ENCODE measurements at places on chromosomes 2 and 18.

DNA sequence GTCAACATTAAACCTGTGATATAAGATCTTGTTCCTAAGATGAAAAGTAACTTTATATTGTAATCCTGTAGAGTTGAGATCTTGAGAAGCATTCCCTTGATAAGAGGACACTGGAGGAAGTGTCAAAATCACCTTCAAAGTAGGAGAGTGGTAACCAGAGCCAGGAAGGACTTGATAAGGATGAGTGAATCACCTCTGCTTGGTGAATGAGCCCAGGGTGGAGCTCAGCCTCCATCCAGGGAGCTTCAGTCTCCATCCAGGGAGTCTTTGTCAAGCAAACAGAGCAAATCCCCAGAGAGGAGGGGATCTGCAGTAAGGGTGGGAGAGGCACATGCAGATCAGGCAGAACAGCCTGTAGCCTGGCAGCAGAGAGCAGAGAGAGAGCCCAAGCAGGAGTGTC is 167.1 kb upstream of the SIX2 start:
- DNase-seq: no peak

DNA sequence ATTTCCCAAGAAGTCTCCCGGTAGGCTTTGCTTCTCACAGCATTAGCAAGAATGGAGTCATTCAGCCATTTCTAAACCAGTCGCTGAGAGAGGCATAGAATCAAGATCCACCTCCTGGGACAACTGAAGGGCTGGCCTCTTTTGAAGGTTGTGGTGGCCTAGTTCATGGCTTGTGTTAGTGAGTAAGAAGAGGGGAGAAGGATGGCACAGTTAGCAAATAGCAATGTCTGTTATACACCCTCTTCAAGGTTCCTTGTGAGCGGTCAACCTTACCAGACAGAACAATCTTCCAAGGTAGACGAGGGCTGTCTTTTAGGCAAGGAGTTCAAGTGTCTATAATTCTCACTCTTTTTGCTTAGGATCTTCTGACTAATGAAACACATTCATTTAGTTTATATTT is 35.4 kb upstream of the DNAH7 start:
- no peak for DNase-seq

DNA sequence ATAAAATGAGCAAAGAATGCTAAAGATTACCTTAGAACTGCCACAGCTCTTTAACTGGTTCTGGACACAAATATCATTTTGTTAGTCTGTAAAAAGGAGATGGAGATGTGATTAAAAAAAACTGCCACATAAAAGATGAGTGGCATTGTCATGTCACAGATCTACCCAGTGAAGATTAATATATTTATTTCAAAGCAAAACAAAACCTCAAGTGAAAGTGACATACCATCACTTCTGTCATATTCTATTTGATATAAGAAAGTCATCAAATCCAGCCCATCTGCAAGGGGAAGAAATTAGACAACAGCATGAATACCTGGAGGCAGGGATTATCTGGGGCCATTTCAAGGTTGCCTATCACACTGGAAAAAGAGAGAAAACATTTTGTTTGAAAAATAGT is 417.6 kb upstream of the LRRTM4 start:
- no peak for DNase-seq

GRCh38 chr18:46761059-46761769 is 4.4 kb upstream of the ST8SIA5 start:
- DNase-seq: peak; percentile 79

DNA sequence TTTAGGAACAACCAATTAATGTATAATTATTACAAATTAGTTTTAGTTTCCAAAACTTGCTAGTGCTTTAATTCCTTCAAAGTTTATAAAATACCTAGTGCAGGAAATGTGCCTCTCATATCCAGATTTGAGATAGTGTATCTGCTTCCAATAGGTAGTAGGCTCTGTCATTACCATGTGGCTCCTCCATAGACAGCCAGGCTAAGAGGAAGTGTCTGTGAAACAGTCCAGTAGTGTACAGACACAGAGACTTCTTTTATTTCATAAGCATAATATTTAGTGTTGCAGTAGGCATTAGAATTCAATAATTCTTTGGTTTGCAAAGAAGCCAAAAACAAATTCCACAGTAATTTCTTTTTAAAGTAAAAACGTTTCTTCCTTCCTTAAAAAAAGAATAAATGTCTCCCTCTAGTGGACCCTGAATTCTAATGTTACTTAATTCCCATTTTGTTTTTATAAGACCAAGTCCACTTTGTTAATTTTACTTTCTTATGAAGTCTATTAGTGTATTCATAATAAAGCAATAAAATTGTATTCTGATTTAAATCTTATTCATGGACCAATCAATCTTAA is 101.2 kb downstream of the NEB start:
- no peak for DNase-seq

- DNase-seq: no peak
Measured at GRCh38 chr2:109419960-109420370, 193.8 kb downstream of the SEPTIN10 start.

- no peak for DNase-seq
Measured at GRCh38 chr2:23692263-23692662, 234.7 kb downstream of the ATAD2B start.

GRCh38 chr18:69000366-69000765 is 202.5 kb downstream of the CCDC102B start:
- DNase-seq: no peak

GRCh38 chr2:109545828-109546713 is 67.7 kb downstream of the SEPTIN10 start:
- DNase-seq: peak; percentile 95

DNA sequence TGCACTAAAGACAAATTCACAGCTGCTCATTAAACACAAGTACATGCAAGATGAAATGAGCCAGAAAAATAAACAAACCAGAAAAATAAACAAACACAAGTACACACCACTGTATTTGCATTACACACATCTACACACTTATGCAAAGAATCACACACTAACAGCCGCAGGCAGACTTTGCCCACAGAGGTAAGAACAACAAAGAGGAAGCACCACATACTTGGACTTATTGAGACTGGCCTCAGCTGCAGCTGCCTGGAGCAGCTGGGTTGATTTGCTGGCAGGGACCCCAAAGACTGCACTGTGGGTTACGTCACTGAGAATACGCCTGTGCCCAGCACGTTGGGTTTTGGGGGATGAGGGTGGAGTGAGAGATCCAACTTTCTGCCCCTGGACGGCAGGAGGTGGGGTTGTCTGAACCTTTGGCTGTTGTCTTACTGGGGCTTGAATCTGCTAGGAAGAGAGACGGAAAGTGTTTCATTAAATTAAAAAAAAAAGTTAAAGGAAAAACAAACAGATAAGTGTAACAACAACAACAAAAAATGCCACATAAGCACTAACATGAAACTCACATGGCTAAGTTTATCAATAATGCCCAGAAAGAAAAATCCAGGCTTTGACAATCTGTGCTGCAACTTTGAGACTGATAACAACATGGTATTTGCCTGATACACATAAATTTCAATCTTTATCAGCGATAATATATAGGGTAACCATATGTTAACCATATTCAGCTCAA is 71.9 kb upstream of the NFU1 start:
- DNase-seq: peak; percentile 59

GRCh38 chr2:128635361-128635900 is 316.8 kb upstream of the HS6ST1 start:
- DNase-seq: no peak

DNA sequence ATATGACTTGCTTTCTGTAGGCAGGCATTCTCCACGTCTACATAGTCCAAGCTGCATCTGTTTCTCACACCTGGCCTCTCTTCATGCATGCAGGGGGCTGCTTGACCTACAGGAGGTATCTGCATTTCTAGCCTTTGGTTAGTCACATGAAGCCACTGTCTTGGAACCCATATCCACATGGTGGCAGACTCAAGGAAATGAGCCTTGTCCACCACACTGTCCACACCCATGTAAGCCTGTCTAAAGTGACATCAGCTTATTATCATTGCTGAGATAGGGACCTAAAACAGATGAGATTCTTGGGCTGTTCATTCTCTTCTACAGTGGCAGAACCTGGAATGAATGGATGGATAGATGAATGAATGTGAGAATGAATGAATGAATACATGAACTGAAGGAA is 160.4 kb downstream of the DOCK10 start:
- no peak for DNase-seq

DNA sequence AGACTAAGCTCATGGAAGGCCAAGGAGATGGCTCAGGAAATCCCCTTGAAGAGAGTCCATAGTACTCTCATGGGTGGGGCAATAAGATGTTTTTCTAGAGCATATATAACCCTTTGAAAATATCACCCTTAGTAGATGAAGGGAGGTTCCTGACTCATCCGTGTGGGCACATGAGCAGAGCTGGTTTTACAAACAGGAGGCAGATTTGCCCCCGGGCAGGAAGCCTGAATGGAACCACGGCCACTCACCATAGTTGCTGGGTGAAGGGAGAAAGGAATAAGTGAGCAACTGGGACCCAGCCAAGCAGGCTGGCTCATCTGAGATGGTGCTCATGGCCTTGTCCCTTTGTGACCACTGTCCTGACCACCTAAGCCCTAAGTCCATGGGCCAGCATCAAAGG is 29.0 kb upstream of the MAPRE3 start:
- DNase-seq: no peak

DNA sequence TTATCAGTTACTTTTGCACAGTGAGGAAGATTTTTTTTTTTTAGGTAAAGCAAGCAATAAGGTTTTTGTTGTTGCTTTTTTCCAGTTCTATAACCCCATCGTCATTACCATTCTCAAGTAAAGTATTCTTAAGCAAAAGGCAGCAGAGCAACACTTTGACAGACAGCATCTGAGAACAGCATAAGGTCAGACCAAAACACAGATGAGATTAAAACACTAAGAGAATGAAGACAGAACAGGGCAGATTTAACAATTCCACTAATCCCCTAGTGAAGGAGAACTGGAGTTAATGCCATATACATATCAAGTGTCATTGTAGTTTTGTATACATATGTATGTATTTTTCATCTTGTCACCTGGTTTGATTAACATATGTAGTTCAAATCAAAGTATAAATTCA is 290.2 kb downstream of the METTL4 start:
- DNase-seq: no peak

DNA sequence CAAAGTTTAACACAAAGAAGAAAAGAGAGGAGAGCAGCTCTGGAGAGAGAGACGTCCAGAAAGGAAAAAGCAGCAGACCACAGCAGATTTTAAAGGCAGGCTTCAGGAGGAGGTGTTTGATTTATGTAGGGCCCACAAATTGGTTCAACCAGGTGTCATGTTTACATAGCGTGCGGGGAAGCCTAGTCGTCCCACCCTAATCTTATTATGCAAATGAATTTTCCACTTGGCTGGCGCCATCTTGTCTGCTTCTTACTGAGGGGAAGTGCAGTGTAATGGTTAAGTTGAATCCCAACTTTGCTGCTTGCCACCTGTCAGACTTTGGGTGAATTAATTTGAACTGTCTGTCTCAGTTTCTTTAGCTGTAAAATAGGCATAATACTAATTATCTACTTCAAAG is 282.4 kb upstream of the CYRIA start:
- no peak for DNase-seq

DNA sequence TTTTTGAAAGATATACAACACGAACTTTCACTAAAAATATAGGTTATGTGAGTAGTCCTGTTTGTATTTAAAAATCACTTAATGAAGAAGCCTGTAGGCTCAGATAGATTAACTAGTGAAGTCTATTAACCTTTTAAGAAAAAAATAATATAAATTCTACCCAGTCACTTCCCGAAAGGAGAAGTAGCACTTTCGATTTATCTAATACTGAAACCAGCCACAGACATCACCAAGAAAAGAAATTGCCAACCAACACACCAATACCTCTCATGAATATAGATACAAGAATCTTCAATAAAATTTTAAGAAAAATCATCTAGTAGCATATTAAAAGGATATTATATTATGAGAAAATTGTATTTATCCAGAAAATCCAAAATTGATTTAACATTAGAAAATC is 160.5 kb downstream of the GALNT13 start:
- DNase-seq: no peak

- DNase-seq: no peak
Measured at GRCh38 chr2:236973343-236973980, 112.2 kb upstream of the COPS8 start.

DNA sequence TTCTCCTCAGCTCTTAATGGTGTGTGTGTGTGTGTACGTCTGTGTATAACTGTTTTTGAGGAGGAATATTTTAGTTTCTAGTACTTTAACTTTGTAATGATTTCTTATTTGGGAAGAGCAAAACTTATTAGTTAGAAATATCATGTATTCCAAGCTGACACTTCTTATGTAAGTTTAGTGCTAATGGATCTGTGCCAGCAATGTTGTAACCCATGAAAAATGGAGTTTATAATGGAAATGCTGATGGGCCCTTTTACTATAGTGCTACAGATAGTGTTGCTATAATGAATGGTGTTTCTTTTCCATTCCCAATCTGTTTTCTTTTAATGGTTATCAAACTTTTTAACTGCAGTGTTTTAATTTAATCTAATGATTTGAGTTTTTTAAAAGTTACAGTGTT is 49.8 kb upstream of the OTX1 start:
- DNase-seq: no peak

DNA sequence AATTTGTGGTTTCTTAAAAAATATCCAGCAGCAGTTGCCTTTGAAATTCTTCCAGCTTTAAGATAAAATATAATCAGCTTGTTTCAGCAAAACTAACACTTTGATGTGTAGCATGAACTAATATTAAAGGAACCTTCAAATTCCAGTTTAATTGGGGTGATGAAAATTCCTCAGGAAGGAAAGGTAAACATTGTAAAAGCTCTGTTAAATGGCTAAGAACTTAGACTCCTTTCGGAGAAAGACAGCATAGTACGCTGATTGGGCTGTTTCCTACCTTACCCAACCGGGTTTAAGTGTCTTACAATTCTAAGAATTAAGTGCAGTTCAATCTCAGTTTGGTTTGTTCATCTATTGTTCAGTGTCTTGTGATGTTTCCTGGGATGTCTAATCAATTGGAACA is 108.3 kb downstream of the CDH7 start:
- DNase-seq: no peak

- DNase-seq: no peak
Measured at GRCh38 chr2:45273412-45274249, 264.4 kb upstream of the SIX2 start.

DNA sequence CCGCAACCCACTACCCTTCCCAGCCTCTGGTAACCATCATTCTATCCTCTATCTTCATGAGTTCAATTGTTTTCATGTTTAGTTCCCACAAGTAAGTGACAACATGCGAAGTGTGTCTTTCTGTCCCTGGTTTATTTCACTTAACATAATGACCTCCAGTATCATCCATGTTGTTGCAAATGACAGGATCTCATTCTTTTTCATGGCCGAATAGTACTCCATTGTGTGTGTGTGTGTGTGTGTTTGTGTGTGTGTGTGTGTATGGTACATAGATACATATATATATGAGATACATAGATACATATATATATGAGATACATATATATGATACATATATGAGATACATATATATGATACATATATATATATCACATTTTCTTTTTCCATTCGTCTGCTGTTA is 196.3 kb upstream of the STK17B start:
- no peak for DNase-seq

DNA sequence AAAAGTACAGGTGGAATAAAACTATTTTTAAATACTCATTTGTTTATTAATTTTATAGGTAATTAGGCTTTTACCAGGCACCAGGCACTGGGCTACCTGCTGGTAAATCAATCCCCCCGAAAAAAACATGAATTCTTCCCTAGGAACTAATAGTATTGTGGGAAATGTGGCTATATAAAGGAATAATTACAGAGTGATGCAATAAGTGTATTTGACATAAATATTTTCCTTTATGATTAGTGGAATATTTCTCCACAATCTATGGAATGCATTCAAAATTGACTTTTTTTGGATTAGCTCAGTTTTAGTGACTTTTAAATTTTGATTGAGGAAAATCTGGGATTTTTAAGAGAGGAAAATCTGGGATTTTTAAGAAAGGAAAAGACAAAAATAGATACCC is 109.7 kb upstream of the BZW1 start:
- DNase-seq: no peak
